ENCODE measurements at places on chromosomes 3 and 15. TPM values are rescaled to one million over a fixed set of nuclear protein-coding genes. Genes with fewer than 3 reads are reported as not detected.

The CLEC3B gene
- not detected for total RNA-seq

The UBAP1L gene
- total RNA-seq = 2.8 TPM

The USP4 gene
- 29.8 TPM for total RNA-seq

The TEX9 gene
- 4.5 TPM for total RNA-seq

The CAMK1 gene
- total RNA-seq = 14.0 TPM

The ATXN7 gene
- total RNA-seq = 13.6 TPM
